ENCODE measurements at places on chromosomes 2 and 18.

DNA sequence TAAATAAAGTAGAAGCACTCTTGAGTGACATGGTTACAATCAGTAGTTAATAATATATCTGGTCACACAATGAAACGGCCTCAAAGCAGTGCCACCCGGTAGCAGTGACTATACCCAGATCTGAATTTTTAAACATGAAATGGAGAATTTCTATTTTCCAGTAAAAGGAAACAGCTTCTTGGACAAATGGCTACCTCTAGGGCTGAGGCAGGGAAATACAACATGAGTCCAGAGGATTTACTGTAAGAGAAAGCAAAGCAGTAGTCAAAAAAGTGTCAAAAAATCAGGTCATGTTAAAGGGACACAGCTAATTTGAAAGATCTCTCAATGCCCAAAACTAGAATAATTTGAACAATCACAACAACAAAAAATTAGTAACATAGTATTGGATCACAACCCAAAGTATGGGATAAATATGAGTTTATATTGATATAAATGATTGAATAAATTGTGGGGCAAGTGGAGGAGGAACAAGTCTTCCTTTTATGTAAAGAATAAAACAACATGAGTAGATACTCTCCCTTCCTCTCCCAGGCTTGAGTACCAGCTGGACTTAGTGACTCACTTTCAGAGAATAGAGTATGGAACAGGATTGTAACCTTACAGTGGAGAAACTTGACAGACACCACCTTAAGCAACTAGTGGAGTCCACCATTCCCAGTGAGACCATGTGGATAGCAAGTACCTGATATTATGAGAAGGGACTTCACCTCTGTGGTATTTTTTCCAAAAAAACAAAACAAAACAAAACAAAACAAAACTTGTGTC, 180.8 kb downstream of the MBD2 start:
- H3K4me3 ChIP-seq: no peak overlapping the region
- H3K27me3 ChIP-seq: no peaks in the 10 kb centered on the region
- no peaks in the 10 kb centered on the region for H3K36me3 ChIP-seq

GRCh38 chr2:216086207-216086893, 4.6 kb downstream of the TMEM169 start:
- H3K36me3 ChIP-seq: no peaks in the 10 kb centered on the region
- H3K27me3 ChIP-seq: no peaks in the 10 kb centered on the region
- H3K4me1 ChIP-seq: peaks cover 16% of the 10 kb centered on the region
- no peak overlapping the region for H3K4me3 ChIP-seq
- DNase-seq: no peak
- no peak overlapping the region for H3K27ac ChIP-seq

GRCh38 chr2:239275044-239275685, 125.7 kb downstream of the HDAC4 start:
- peak overlapping the region; percentile 27 for H3K4me3 ChIP-seq
- peak overlapping the region; percentile 88 for H3K27ac ChIP-seq
- no peaks in the 10 kb centered on the region for H3K36me3 ChIP-seq
- H3K4me1 ChIP-seq: peaks cover 81% of the 10 kb centered on the region
- peak; percentile 42 for DNase-seq

DNA sequence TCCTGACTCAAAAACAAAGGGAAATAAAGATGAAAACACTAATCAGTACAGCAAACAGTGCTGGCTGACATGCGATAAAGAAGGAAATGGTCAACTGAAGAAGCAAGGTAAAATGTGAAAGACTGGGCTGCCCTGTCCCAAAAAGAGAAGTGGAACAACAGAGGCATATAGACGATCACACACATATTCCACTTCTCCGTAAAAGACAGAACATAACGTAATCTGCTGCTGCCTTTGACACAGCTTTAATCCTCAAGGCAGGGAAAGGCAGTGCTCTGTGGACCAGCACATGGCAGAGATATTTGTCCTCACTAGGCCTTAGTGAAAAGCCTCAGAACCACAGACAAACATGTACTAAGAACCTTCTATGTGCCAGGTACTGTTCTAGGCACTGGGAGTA, 24.3 kb upstream of the REL start:
- H3K4me1 ChIP-seq: peaks cover 22% of the 10 kb centered on the region
- H3K27me3 ChIP-seq: no peaks in the 10 kb centered on the region
- no peaks in the 10 kb centered on the region for H3K36me3 ChIP-seq
- no peak for DNase-seq

GRCh38 chr2:17540813-17541530, 476 bp downstream of the VSNL1 start:
- H3K27ac ChIP-seq: peak overlapping the region; percentile 88
- peak overlapping the region; percentile 72 for H3K4me3 ChIP-seq
- H3K36me3 ChIP-seq: no peaks in the 10 kb centered on the region
- no peaks in the 10 kb centered on the region for H3K27me3 ChIP-seq

GRCh38 chr2:102137138-102137537, 5.4 kb upstream of the IL1R1 start:
- DNase-seq: no peak
- no peaks in the 10 kb centered on the region for H3K27me3 ChIP-seq
- no peak overlapping the region for H3K4me3 ChIP-seq

GRCh38 chr2:88168386-88168785, 1.8 kb upstream of the THNSL2 start:
- no peak overlapping the region for H3K4me3 ChIP-seq
- peaks cover 14% of the 10 kb centered on the region for H3K4me1 ChIP-seq
- no peaks in the 10 kb centered on the region for H3K36me3 ChIP-seq
- peak overlapping the region; percentile 66 for H3K27ac ChIP-seq
- no peaks in the 10 kb centered on the region for H3K27me3 ChIP-seq

GRCh38 chr18:26963292-26963691, 97.8 kb upstream of the AQP4 start:
- DNase-seq: no peak
- peaks cover 4% of the 10 kb centered on the region for H3K4me1 ChIP-seq
- no peak overlapping the region for H3K4me3 ChIP-seq
- H3K27ac ChIP-seq: no peak overlapping the region
- H3K36me3 ChIP-seq: no peaks in the 10 kb centered on the region

- no peak overlapping the region for H3K4me3 ChIP-seq
- DNase-seq: no peak
- H3K27me3 ChIP-seq: peaks cover 13% of the 10 kb centered on the region
- H3K4me1 ChIP-seq: peaks cover 14% of the 10 kb centered on the region
These were observed 149.5 kb downstream of the SPP2 start for GRCh38 chr2:234199996-234200395.

DNA sequence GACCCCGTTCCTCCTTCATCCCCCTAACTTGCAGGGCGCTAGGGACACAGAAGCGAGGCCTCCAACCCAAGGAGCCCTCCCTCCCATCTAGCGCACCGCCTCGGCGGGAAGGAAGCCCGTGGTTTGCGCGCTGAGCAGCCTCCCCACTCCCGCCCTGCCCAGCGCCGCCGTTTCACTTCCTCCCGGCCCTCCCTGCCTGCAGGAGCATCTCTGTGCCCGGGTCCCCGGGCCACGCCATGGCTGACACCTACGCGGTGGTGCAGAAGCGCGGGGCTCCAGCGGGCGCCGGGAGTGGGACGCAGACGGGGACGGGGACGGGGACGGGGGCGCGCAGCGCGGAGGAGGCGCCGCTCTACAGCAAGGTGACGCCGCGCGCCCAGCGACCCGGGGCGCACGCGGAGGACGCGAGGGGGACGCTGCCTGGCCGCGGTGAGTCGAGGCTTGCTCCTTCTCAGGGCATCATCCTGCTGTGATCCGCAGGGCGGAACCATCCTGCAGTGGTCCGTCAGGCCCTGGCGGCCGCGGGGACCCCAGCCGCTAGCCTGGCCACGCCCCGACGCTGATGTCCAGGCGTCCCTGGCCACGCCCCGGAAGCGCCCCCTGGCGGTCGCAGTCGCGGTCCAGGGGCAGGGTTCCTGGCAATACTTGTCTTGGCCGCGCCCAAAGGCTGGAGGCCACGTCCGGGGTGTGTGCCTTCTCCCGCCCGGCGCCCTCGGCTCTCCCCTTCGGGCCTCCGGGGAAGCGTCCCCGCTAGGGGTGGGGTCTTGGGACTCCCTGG, 16.4 kb downstream of the PTPN18 start:
- H3K4me1 ChIP-seq: peaks cover 51% of the 10 kb centered on the region
- peak overlapping the region; percentile 71 for H3K4me3 ChIP-seq
- H3K27ac ChIP-seq: peak overlapping the region; percentile 84
- no peaks in the 10 kb centered on the region for H3K36me3 ChIP-seq
- peak; percentile 30 for DNase-seq
- H3K27me3 ChIP-seq: no peaks in the 10 kb centered on the region

GRCh38 chr2:210421916-210422315, 54.6 kb downstream of the LANCL1 start:
- no peaks in the 10 kb centered on the region for H3K36me3 ChIP-seq
- no peaks in the 10 kb centered on the region for H3K4me1 ChIP-seq
- H3K27ac ChIP-seq: no peak overlapping the region
- no peak overlapping the region for H3K4me3 ChIP-seq

GRCh38 chr18:61085761-61086160, 247.5 kb upstream of the CDH20 start:
- H3K36me3 ChIP-seq: no peaks in the 10 kb centered on the region
- no peaks in the 10 kb centered on the region for H3K27me3 ChIP-seq
- H3K4me1 ChIP-seq: no peaks in the 10 kb centered on the region
- DNase-seq: no peak
- no peak overlapping the region for H3K4me3 ChIP-seq

- no peaks in the 10 kb centered on the region for H3K27me3 ChIP-seq
- DNase-seq: no peak
- H3K4me3 ChIP-seq: no peak overlapping the region
- no peak overlapping the region for H3K27ac ChIP-seq
- H3K4me1 ChIP-seq: peaks cover 5% of the 10 kb centered on the region
These were observed 6.1 kb upstream of the TBC1D8 start for GRCh38 chr2:101157272-101157671.
